NCI-H2107 (cell line): ENCODE measurements at places on chromosomes 7 and 10.

DNA sequence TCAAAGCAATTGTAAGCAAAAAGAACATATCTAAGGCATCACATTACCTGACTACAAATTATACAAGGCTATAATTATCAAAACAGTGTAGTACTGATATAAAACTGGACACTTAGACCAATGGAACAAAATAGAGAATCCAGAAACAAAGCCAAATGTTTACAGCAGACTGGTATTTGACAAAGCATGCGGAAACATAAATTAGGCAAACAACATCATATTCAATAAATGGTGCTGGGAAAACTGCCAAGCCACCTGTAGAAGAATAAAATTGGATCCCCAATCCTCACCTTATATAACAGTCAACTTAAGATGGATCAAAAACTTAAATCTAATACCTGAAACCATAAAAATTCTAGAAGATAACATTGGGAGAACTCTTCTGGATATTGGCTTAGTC is 240.8 kb upstream of the POM121L12 start:
- no peak for DNase-seq

DNA sequence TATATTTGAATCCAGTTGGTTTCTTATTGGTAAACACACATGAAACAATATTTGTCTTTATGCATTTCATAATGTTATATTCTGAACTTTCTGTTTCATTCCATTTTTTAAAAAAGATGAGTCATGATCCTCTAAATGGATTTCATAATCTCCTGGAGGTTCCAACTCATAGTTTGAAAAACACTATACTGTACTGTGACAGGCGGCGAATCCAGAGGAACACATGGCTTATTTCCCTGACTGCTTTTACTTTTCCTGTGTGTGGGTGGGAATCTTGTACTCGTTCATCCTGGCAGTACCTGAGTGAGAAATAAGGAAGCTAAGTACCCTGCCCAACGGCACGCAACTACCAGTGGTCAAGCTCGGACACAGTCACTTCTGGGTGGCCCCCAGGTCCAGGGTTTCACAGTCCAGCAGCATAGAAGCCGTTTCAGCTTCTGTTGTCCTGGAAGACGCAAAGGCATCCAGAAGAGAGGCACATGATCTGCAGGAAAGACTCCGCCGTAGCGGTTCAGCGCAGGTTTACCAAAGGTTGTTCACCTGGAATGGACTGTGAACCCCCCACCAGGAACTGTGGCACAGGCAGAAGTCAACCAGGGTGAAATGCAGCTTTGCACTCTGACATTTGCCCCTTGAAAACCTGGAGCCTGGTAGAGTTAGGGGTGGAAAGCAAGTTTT is 117.7 kb downstream of the CCNY start:
- DNase-seq: no peak

DNA sequence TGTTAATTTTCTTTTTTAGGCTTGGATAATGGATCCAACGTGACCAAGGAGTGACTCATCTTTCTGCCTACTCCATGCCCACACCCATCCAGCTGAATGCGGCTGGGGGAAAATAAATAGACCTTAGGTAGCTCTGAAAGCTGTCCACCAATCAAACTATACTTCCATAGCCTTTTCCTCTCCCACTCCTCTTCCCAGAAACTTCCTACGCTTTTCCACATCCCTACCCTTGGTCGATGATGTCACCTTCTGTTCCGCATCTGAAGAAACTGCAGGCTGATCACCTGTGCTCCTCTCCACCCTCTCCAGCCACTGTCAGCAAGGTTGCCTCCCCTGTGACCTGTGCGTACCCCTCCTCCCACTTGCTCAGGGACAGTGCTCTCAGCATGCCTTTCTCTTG is 359.8 kb upstream of the KLF6 start:
- no peak for DNase-seq

DNA sequence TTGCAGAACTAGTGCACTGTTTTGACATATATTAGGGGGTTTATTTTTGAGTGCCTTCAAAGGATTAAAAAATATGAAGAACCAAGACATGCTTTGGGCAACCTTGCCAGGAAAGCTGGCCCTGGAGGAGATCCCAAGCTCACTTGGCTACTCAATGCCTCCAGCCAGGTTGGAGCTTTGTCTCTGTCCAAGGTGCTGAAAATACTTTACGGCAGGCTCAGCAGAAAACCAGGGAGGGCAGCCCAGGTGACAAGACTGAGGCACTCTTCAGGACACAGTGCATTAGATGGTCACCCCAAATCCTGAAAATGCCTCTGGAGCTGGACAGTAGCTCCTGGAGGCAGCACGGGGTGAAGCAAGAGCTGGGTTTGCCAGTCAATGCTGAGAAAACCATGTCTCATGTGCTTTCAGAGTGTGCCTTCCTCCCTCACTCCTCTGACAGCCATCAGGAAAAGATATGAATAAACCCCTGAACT is 5.8 kb upstream of the KCNH2 start:
- no peak for DNase-seq

GRCh38 chr10:125225051-125225450 is 64.7 kb upstream of the CTBP2 start:
- no peak for DNase-seq

- no peak for DNase-seq
Observed at GRCh38 chr7:13028036-13028824, 340.8 kb downstream of the ARL4A start.

GRCh38 chr7:69882269-69882668 is 284.0 kb downstream of the AUTS2 start:
- DNase-seq: no peak

DNA sequence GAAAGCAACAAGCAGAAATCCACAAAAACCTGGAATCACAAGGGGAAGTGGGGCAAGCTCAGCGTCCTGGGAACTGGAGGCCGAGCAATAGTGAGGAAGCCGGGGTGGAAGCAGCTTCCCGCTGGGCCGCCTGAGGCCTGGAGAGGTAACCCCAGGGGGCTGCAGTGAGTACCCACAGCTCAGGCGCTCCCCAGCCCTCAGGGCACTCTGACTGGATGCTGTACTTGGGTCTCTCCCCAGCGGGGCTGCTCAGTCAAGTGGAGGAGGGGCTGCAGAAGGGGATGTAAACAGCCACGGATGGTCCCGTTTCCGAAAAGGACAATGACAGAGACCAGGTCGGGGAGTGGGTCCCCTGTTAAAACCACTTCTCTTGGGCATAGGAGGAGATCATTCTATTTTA is 50.3 kb downstream of the SLIT1 start:
- DNase-seq: no peak

DNA sequence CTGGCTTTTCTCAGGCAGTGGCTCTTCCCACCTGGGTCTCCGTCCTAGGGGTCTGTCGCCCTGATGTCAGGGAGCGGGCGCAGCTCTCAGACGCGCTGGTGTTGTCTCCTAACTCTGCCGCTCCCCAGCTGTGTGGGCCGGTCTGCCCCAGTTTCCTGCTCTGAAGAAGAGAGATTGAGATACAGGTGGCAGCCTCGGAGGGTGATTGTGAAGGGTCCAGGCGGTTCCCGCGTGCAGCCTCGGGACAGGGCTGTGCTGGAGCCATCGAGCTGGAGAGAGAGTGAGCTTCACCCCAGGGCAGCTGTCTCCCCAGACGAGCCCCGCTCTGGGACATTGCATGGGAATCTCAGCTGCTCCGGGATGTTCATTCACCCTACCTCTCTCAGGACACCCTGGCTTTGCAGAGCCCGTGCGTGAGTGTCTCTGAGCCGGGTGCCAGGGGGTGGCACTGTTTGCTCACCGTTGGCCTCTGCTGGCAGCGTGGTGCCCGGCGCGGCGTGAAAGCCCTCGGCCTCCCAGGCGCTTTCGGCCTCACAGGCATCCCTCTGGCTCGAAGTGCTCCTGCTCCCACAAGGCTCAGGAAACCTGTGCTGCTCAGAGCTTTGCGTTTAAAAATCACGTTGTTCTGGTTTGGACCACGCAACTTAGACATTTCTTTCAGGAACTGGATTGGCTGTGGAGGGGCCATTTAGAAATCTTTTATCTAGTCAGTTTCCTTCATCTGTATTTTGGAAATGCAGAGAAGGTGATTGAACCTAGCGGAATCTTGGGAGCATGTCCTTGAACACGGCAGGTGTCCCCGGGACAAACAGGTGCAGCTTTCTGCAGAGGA is 33.8 kb upstream of the ZFAND2A start:
- peak; percentile 72 for DNase-seq
